SK-N-DZ (cell line): ENCODE measurements at places on chromosomes 12 and 14.

DNA sequence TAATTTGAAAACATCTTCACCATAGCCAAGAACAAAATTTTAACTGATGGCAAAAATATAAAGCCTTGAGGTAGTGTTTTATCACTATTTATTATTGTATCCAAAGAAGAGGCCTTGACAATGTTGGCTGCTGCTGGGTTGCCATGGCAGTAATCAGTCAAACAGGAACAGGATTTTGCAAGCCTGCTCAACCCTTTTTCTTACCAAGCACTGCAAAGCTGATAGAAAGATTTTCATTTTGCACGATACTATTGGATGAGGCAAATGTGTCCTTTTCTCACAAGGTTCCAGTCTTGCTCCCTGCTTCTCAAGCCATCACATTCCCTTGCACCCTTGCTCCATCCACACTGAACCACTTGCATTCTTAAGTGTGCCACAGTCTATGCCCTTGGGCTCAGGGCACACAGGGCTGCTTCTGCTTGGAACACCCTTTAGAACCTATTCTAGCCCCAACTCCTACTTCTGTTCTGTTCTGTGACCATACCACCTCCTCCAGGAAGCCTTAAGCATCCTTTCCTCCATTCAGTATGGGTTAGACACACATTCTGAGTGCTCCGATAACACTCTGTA lies 76.5 kb upstream of the AMIGO2 start:
- DNase-seq: no peak

- no peak for DNase-seq
These were observed 7.8 kb downstream of the ACOT4 start for GRCh38 chr14:73599499-73599898.

DNA sequence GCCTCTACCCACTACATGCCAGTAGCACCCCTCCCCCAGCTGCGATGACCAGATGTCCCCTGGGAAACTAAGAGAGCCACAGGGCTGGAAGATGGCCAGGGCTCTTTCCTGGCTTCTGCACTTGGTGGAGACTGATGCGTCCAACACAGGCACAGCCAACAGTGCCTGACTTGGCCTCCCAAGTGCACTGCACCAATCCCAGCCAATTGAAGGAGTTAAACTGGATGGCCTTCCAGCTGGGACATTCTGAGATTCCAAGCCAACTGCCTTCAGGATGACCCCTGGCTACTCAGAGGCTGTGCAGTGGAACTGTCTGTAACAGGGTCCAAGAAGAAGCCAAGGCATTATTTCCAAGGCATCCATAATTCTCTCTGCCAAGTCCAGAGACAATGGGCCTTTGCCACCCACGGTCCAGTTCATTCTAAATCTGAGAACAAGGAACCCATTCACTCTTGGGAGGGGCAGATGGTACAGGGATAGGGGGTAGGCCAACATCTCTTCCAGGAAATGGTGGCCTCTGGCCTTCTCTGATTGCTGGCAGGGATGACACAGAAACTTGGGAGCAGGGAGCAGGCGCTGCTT lies 35.2 kb downstream of the PRIMA1 start:
- DNase-seq: no peak

- no peak for DNase-seq
These were observed 126.8 kb upstream of the CPM start for GRCh38 chr12:69059465-69060457.

- DNase-seq: no peak
These were observed 1.7 kb upstream of the PALS1 start for GRCh38 chr14:67239582-67239981.

DNA sequence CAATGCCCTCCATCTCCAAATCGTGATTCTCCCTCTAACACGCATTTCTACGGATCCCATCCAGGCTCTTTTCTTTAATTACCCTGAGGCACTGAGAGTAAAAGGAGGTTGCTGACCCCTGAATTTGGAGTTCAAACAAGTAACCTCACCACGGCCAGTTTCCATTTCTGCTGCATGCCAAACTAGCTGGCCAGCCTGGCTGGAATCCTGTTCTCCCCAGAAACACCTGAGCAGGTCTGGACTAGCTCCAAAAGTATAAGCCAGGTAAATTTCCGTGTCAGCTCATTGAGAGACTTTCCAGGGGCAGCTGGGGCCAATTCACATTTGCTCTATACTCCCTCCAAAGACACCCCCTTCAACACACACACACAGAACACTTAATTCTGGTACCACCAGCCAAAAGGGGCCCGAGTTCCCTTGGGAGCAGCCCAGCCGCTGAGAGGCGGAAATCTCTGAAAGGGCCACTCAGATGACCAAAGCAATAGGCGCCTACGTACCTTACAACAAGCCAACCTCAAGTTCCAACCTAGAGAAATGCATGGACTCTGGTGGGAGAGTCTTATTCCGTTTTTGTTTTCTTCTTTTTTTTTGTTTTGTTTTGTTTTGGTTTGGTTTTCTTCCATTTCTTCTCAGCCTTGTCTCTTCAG lies 131.4 kb downstream of the NDUFA12 start:
- DNase-seq: no peak

- no peak for DNase-seq
These were observed 12.3 kb downstream of the HMGA2 start for GRCh38 chr12:65836419-65837197.
